Bronchial epithelial cell (primary cell): ENCODE measurements at places on chromosomes 16 and 17.

- DNase-seq = peak; percentile 92
Measured at GRCh38 chr17:57945996-57946797, 9.0 kb downstream of the CUEDC1 start.

DNA sequence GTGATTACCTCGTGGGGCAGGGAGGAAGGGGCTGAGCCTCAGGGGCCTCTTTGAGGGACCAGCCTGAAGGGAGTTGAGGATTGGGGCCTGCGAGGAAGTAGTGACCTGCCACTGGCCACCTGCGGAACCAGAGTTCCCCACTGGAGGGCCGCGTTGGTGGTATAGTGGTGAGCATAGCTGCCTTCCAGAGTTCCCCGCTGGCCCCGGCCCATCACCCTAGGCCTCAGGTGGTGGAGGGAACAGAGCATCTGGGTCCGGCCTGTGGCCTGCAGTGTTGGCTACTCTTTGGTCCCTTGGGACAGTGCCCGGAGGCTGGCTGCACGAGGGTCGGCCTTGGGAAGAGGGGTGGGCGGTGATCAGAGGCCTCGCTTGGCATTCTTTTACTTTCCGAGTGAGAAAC is 20.5 kb downstream of the MGAT5B start:
- no peak for DNase-seq

- DNase-seq = no peak
Measured at GRCh38 chr17:1904273-1905182, 74.7 kb downstream of the RPA1 start.

DNA sequence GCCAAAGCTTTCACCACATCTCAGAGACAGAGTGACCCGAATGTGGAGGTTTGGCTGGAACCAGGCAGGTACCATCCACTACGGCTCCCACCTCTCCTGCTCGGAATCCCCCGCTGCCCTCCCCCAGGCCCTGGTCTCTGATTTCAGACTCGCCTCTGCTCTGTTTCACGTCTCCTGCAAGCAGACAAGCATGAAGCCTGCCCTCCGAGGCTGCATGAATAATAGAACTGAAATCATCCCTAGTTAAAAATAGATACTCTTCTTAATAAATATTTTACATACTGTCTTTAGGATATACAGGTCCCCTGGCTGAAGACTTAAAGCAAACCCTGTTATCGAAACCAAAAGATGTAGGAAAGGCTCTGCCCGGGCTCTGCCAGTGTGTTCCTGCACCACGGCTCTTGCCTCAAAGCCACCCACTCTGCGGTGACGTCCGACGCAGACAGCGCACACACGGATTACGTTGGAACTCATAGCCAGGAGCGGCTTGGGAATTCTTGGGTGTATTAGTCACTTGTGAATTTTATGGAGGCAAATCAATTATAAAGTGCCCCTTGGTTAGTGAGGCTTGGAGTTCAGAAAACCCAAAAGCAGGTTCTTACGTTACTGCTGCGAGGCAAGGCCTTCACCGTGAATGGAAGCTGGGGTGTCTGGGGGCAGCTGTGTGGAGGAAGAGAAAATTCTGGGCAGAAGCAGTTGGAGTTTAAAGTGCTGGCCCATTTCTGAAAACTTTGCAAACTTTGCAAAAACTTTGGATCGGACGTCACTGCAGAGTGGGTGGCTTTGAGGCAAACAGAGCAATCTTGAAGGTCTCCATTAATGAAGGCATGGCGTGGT is 25.6 kb upstream of the NPTX1 start:
- DNase-seq = no peak

GRCh38 chr16:27204312-27204915 is 1.1 kb downstream of the KDM8 start:
- no peak for DNase-seq
